ENCODE measurements at places on chromosomes 6 and 20.
A peak's percentile ranks its signal among the peaks of the same experiment; 100 is the strongest.

DNA sequence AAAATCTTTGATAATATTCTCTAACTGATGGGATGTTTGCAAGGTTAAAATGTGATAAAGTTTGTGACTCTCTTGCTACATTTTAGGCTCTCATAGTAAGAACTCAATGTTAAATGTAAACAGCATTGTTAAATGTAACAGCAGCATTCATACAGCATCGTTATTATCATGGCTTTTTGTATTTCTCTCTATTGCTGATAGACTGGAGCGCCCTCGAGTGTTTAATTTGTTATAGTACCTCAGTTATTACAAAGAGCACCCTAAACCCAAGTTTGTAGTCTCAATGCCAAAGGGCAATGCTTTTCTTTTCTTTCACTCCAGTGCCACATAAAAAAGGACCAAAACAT is 14.9 kb upstream of the TTPAL start:
- DNase-seq = no peak

DNA sequence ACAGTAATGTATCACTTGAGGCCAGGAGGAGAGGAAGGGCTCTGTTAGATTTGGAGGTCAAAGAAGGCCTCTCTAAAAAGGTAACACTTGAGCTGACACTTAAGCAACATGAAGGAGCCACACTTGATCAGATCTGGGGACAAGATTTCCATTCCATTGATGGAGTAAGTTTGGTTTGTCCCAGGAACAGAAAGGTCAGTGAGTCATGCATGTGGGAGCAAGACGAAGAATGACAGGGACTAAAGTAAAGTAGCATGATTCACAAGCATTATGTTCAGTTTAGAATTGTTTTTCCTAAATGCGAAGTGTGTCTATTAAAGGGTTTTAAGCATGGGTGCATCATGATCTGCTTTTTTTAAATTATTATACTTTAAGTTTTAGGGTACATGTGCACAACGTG is 47.4 kb downstream of the COL21A1 start:
- DNase-seq = no peak

GRCh38 chr6:50862176-50862575 is 43.5 kb downstream of the TFAP2B start:
- no peak for DNase-seq

DNA sequence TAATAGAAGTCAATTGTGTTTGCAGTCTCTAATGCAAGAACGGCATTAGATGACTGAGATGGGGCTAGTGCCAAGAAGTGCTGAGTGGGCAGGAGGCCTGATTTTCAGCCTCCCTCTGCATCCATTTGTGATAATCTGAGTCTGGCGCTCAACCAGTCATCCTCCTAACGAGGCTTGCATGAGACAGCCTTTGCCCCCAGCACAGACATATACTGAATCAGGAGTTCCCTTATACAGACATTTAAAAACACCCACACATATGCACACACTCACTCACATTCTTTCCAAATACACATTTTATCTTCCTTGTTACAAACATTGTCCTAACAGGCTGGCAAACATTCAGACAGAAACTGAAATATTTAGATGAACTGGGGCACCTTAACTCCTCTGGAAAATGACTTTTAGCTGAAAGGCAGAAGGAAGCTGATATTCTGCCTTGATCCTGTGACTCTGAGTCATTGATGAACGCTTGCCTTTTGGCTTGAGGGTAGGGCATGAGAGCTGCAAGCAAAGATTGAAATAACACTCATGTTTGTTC is 562.3 kb downstream of the DHX35 start:
- DNase-seq = no peak

- no peak for DNase-seq
Observed at GRCh38 chr20:16415071-16416053, 157.9 kb downstream of the KIF16B start.

- peak; percentile 73 for DNase-seq
Observed at GRCh38 chr6:28922821-28923317, 916 bp downstream of the TRIM27 start.

GRCh38 chr6:101402622-101403031 is 9.1 kb downstream of the GRIK2 start:
- no peak for DNase-seq

DNA sequence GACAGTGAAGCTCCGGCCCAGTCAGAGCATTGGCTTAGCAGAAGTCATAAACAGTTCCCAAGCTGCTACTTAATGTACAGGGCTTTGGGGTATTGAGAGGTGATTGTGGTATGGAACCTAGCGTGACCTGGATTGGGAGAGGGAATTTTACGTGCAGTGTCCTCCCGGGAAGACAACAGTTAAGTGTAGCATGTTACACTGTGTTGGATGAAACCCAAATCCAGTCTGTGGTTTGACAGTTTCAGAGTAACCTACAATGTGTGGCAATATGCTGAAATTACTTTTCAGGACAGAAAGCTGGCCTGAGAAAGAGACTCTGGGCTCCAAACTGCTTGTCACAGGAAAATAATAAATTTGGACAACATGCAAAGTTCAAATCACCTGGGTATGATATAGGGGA is 28.1 kb upstream of the RALGAPA2 start:
- no peak for DNase-seq

DNA sequence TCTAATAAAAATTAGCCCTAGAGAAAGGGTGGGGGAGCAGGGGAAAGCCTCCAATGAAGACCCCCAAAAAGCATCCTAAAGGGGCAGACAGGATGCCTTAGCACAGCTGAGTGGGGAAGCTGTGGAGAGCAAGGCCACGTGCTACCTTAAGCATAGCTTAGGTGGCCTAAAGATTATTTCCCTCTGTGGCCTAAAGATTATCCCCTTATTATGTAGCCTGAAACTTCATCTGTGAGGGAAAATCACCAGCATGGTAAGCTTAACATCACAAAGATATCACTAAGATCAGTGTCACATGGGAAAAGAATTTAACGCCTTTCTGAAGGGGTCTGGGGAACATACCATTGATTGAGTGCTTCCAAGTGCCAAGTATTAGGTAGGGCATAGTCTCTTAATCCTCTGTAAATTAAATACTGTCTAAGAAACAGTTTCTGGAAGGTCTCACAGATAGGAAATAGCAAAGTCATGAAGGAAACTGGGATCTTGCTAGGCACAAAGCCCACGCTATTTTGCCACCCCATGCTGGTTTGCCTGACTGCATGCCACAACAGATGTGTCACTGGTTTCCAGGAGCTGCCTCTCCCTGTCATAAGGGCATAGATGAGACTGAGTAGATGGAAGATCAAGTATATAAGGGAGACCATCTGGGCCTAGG is 170.0 kb downstream of the HACE1 start:
- DNase-seq = no peak

DNA sequence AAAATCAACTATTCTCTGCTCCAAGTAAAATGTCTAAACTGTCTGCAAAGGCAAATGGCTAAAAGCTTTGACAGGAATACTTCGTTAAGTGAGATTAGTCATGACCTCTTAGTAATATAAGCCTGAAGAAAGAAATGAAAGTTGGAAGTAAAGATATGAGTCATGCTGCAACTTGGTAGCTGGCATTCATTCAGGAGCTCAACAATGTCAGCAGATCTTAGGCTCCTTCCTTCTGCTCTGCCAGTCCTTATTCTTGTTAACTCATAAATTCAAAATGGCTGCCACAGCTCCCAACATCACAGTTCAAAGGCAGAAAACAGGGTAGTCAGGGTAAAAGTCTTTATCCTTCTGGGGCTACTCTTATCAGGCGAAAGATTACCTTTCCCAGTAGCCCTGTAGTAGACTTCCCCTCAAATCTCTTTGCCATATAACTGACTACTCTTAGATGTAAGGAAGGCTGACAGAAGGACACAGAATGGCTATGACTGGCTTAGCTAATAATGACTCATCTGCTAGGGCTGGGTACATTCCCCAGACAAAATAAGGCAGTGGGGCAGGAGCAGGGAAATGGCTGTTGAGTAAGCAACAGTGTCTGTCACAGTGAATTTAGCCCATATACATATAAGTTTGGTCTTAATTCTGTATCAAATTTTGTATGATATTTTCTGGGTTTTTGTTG is 24.4 kb upstream of the C6orf62 start:
- no peak for DNase-seq

- no peak for DNase-seq
Observed at GRCh38 chr20:3080939-3081388, 3.6 kb downstream of the AVP start.

DNA sequence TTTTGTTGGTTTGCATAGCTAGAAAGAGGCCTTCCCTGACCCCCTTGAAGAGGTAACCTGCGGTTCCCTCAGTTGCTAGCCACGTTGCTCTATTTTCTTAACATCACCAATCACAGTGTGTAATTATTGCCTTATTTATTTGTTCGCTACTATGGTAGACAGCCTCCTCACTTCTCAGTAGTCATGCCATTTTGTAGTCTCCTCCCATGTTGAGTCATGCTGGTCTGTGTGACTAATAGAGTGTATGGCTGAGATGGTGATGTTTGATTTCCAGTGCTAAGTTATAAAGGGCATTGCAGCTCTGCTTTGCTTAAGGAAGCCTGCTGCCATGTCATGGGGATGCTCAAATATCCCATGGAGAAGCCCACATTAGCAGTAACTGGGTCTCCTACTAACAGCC is 236.6 kb upstream of the CHD6 start:
- DNase-seq = no peak

GRCh38 chr6:52233975-52234823 is 10.1 kb downstream of the IL17F start:
- DNase-seq = no peak

DNA sequence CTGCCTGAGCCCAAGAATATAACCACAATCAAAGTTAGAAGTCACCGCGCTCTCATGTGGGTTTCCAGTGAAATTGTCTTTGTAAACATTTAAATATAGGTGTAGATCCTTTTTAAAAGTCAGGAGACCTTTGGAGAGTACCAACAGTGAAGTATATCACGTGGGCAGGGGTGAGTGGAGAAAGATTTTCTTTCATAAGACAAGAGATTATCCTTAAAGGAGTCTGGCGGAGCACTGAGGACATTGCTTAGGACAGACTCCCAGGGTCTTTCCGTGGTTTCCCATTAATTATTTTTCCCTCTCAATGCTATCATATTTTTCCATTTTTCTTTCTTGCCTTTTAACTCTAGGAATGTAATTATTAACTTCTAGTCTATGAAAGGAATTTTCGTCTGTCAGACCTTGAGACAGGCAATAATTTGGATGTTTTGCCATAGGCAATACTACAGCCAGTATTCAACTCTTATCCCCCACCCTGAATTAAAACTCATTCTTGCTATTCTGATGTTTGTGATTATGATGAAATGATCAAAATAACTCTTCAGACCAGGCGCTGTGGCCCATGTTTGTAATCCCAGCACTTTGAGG is 31.4 kb downstream of the DCBLD1 start:
- no peak for DNase-seq

GRCh38 chr20:37584238-37584807 is 56.6 kb upstream of the BLCAP start:
- no peak for DNase-seq

DNA sequence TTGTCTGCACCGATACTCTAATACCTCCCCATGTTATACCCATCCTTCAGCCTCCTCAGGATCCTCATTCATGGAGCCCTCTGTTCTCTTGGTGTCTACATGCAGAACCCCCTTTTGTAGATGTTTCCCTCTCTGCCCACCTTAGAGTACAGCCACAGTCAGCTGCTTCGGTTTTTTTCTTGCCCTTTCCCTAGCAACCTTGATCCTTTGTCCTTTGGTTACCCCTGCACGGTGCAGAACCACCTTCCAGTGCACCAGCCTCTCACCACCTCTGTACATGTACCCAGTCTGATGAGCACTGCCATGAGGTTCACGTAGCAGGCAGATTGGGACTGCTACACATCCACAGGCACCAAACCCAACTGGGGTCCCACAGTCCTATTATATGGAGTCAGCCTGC is 7.3 kb downstream of the VPS16 start:
- DNase-seq = no peak

- no peak for DNase-seq
Observed at GRCh38 chr6:2616811-2617210, 133.9 kb downstream of the MYLK4 start.

DNA sequence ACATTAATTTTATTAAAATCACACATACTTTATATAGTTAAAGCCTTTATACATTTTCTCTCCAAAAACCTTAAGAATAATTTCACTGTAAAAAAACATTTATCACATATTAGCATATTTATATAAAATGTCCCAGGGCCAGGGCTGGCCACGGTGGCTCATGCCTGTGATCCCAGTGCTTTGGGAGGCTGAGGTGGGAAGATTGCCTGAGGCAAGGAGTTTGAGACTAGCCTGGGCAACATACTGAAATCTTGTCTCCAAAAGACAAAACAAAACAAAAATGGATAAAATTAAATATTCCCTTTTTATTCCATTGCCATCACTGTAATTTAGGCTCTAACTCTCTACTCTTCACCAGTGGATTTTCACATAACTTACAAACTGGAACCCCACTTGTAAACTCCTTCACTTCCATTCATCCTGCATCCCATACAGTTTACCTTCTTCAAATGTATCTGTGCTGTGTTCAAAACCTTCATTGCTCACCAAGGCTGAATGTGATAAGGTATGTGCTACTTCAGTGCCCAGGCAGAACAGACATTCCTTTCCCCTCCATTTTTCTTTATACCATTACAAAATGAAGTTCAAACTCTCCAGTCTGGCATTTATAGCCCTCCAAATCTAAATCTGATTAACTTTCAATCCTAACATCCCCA is 42.9 kb upstream of the PIM1 start:
- no peak for DNase-seq

- DNase-seq = no peak
Observed at GRCh38 chr6:44489910-44490604, 102.6 kb downstream of the CDC5L start.

DNA sequence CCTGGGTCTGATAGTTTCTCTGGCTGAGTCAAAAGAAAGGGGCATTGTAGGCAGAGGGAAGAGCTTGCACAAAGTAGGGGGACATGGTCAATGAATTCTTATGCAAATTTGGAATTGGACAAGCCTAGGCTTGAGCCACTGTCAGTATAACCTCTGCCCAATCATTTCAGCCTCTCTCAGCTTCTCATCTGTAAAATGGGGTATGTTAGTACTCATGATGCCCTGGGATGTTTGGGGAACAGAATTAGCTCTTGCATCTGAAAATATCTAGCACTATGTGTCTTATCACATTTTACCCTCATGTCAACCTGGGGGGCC is 148.6 kb downstream of the DHX35 start:
- no peak for DNase-seq

DNA sequence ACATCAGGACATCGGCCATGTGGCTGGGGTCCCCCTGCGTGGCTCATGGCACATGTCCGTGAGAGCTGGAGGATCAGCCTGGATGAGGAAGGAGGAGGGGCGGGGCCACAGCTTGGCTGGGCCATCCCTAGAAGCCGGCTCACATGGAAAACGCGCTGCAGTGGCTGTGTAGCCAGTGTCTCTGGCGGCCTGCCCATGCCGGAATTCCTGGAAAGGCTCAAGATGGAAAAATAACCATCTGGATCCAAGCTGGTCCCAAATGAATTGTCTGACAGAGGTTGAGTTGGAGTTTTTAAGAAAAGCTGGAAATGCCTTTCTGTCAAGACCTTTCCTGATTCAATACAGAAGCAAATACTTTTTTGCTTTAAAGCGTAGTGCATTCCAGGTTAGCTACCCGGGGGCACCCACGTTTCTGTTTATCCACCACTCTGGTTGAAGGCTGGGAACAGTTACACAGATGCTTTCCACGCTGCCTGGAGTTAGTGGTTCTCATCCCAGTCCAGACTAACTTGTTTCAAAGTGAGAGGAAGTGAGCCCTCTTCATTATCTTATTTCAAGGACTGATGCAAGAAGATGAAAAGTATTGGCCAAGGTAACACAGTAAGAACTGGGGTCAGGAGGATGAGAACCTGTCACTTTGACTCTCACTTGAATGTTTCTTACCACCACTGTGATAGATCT is 99.0 kb downstream of the GMPR start:
- DNase-seq = peak; percentile 98

- no peak for DNase-seq
Observed at GRCh38 chr6:55963301-55963700, 87.9 kb upstream of the BMP5 start.

- no peak for DNase-seq
Observed at GRCh38 chr6:42038163-42038562, 12.2 kb upstream of the TAF8 start.
